ENCODE measurements at places on chromosomes 2 and 18. TPM values are rescaled to one million over a fixed set of nuclear protein-coding genes. Genes with fewer than 3 reads are reported as not detected.

- no peak for DNase-seq
Observed at GRCh38 chr18:27735117-27735516, 441.8 kb downstream of the CDH2 start.

GRCh38 chr18:38971881-38972280, 1406.3 kb upstream of the CELF4 start:
- DNase-seq: no peak

- no peak for DNase-seq
Observed at GRCh38 chr2:217099561-217099960, 239.7 kb upstream of the TNP1 start.

DNA sequence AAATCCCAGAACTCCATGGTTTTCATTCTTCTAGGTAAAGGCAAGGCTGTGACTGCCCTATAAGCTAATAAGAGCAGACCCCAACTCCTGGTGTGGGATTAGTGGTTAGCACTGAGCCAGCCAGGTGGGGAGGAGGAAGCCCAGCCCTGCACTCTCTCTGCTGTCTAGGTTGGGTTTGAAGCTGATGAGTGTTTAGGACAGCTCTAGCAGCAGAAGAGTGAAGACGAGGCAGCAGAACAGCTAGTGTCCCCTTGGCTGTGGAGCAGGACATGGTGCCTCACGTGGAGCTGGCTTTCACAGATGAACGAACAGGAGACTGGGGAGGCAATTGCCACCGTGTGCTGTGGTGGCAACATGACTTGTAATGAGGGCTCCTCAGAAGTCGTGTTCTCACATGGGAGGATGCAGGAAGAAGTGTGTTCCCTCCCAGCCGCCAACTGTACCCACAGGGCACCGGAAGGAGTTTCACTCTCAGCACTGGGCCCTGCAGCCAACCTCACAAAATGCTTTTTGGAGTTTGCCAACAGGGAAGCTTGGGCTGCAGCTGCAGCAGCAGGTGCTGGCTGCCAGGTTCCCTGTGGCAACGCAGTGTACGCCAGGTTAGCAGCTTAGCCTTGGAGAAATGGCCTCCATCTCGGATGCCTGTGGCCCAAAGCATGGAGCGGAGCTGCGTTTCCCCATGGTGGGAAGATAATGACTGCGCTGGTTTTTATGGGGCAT, 328.2 kb downstream of the SETBP1 start:
- no peak for DNase-seq

NT5C1B gene
- not detected for total RNA-seq

SCN9A gene
- total RNA-seq: 1.3 TPM
